ENCODE measurements at places on chromosomes 7 and 10. TPM values are rescaled to one million over a fixed set of nuclear protein-coding genes. Genes with fewer than 3 reads are reported as not detected.

DNA sequence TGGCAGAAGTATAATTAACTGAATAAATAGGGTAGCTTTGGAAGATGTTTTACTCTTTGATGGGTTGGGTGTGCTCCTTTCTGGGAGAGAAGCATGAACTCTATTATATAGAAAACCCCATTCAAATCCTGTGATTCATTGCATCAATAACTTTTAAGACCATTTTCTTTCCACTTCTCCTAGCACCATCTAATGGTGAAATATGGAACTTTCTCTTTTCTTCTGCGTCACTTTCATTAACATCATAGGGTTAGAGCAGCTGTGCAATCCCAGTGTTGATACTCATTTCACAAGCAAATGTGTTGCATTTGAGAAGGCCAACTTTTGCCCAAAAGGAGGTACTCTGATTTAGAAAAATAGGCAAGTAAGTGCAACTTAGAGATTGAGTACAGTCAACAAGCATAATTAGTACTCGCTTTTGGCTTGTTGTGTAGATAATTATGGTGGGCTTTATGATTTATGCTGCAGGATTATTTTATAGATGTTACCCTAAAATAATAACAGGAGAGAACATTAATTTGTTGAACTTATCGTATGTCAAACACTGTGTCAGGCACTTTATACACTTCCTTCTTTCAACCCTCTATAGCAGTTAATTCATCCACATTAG lies 92.9 kb downstream of the CPED1 start:
- DNase-seq, result peak; percentile 79

DNA sequence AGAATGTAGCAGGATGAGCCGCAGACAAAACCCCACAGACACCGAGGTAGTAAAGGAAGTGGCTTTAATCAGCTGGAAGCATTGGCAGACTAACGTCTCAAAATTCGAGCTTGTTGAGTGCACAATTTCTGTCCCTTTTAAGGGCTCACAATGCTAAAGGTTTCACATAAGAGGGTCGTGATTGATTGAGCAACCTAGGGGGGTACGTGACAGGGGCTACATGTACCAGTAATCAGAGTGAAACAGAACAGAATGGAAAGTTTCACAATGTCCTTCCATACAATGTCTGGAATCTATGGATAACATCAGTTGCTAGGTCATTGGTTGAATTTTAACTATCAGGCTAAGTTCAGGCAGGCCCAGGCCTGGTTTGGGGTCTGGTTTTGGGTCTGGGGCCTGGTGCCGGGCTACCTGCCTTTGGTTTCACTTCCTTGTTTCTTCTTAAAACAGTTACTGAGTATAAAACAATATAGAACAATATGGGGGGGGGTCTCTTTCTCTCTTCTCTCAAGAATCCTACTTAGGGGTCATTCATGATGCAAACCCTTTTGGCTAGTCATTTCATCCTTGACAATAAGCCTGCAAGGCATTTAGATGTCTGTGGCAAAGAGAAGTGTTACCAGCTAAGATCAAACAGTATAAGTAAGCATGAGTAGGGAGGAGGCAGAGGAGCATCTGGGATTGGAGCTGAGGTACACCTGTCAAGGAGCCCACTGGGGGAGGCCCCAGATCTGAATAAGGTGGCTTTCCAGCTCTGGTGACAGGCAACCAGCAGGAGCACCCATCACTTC lies 364.1 kb downstream of the TNS3 start:
- DNase-seq, result no peak

GRCh38 chr7:92754919-92755581 lies 81.3 kb downstream of the CDK6 start:
- no peak for DNase-seq

GRCh38 chr7:4037877-4038276 lies 644.2 kb upstream of the FOXK1 start:
- no peak for DNase-seq

DNA sequence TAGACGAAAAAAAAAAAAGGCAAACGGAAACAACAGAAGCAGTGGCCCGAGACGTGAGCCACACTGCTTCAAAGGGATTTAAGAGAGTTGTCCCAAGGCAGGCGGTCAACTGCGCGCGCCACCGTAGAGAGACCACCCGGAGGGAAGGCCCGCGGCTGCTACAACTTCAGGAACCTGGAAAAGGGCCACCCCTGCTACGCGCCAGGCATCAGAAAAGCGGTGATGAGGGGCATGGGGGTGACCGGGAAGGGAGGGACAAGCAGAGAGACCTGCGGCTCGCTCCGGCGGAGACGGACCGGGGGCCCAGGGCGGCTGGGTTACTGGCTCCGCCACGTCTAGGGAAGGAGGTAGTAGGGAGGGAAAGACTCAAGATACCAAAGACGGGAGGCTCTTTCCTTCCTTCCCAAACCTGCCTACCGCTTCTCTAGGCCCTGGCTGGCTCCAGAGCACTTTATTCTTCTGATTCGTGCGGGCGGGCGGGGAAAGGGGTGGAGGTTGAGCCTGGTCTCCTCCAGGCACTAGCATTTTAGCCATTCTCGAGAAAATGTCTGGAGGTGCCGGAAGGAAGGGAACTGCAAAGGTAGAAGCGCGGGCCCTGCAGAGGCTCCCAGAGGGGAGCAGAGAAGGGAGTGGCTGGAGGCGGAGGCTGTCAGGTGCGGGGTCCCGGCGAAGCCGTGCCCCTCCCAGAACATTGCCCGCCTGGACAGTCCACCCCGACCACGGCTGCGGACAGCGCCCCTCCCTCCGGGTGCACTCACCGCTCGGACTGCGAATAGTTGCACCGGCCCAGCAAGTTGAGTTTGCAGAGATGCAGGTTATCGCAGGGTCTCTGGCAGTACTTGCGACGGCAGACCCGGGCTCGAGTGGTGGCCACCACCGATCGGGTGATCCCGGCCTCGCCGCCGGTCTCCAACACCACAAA lies 993 bp downstream of the ZC3HAV1 start:
- DNase-seq, result peak; percentile 37

GRCh38 chr10:76191336-76191735 lies 759.9 kb downstream of the LRMDA start:
- DNase-seq, result no peak

DNA sequence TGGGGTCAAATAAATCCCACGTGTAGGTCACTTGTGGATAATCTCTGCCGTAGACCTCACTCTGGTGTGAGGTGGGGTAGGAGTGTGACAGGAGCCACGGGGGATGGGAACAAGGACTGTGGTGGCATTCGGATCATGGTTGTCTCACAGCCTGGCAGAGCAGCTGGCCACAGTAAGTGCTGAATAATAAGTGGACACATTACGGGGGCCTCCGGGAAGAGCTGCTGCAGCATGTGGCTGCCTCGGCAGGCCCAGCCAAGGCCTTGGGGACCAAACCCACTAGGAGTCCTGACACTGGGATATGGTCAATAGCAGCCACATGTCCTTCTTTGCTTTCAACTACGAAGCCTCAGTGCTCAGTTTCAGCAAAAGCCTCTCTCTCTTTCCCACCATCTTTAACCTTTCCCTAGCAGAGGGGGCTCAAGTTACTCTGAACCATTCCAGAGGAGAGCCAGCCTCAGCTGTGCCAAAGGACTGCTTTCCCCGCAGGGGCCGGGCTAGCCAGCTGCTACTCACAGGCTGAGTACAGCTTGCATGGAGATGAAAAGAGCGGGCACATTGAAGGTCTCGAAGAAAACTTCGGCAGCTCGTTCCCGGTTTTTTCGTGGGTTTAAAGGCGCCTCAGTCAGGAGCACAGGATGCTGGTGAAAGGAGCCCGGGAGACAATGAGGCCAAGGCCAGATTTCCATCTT lies 17.3 kb downstream of the ACTR1A start:
- DNase-seq, result no peak

GRCh38 chr7:43721193-43721806 lies 8.0 kb downstream of the COA1 start:
- peak; percentile 56 for DNase-seq

Gene IL15RA
- polyA plus RNA-seq, result 1.8 TPM

Gene RNF133
- polyA plus RNA-seq, result 0.18 TPM

Gene RNF148
- 0.33 TPM for polyA plus RNA-seq

Gene AP4M1
- polyA plus RNA-seq, result 33.2 TPM

Gene ZC3HAV1L
- 29.3 TPM for polyA plus RNA-seq

Gene ERVW-1
- 2.7 TPM for polyA plus RNA-seq

Gene BHLHA15
- not detected for polyA plus RNA-seq

Gene TRIM56
- 19.9 TPM for polyA plus RNA-seq

All from left kidney (tissue), 8 donors.